ENCODE measurements at places on chromosomes 2 and 18.
A peak's percentile ranks its signal among the peaks of the same experiment; 100 is the strongest.

- no peak for DNase-seq
These were observed 102.6 kb downstream of the DYSF start for GRCh38 chr2:71555798-71556454.

- no peak for DNase-seq
These were observed 19.6 kb upstream of the RND3 start for GRCh38 chr2:150507071-150507470.

GRCh38 chr2:111121028-111121827 is 514 bp downstream of the BCL2L11 start:
- DNase-seq: peak; percentile 27

GRCh38 chr2:151459358-151459757 is 49.7 kb downstream of the RIF1 start:
- no peak for DNase-seq

GRCh38 chr2:53768242-53768542 is 588 bp downstream of the CHAC2 start:
- DNase-seq: no peak

- DNase-seq: peak; percentile 99
These were observed at the start of gene C2orf69 for GRCh38 chr2:199911052-199911876. C2orf69 (plus strand) TSS chr2:199911293; CDS start chr2:199911439, 146 bp downstream.

DNA sequence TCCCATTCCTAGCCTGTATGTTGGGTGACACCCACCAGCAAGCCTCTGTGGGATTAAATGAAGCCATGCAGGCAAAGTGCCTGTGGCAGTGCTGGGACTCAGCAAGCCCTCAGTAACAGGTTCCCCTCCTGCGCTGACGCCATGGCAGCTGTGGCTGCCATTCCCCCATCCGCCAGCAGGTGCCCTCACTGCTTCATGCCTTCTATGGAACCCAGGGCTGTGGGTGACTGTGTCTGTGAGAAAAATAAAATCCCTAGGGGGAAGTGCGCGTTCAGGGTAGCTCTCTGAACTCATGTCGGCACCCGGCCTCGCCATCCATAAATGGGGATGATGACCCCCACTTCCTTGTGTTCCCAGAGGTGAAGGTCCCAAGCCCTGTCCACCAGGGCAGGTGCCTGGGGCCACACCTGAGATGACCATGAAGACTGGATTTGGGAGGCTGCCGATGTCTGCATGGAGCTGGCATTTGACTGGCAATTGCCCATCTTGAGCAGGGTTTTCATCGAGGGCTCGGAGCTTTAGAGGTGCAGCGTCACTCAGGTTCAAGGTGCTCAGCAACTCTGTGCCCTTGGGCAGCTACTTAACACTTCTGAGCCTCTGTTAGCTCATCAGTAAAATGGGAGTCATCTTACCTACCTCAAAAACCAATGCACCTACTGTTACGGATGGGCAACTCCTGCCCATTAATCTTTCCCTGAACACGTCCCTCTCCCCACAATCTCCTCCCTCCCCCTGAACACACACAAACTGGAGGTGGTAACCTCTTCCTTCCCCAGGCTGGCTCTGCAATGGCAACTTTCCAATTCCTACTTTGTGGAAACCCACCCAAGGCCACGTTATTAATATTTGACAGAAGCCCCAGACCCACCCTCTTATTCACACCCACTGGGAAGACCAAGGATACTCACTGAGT is 2.9 kb upstream of the MAL start:
- peak; percentile 61 for DNase-seq

GRCh38 chr2:176079831-176080539 is 3.8 kb downstream of the EVX2 start:
- peak; percentile 59 for DNase-seq

GRCh38 chr18:58362829-58363271 is 266.0 kb downstream of the ALPK2 start:
- DNase-seq: no peak

GRCh38 chr2:191206613-191207471 is 38.4 kb upstream of the MYO1B start:
- DNase-seq: no peak

DNA sequence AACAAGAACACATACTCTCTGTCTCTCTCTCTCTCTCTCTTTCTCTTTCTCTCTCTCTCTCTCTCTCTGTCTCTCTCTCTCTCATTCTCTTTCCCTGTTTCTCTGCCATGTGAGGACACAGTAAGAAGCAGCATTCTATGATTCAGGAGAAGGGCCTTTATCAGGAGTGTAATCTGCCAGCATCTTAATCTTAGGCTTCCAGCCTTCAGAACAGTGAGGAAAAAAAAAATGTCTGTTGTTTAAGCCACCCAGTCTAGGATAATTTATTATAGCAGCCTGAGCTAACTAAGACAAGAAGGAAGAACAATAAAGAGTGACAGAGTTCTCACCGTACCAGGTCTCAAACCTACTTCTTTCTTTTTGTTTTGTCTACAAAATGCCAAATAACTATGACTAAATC is 399.4 kb downstream of the SOCS6 start:
- DNase-seq: no peak

GRCh38 chr2:165682546-165682945 is 111.5 kb downstream of the GALNT3 start:
- DNase-seq: no peak

- DNase-seq: no peak
These were observed 141.1 kb downstream of the IRS1 start for GRCh38 chr2:226658555-226658954.

DNA sequence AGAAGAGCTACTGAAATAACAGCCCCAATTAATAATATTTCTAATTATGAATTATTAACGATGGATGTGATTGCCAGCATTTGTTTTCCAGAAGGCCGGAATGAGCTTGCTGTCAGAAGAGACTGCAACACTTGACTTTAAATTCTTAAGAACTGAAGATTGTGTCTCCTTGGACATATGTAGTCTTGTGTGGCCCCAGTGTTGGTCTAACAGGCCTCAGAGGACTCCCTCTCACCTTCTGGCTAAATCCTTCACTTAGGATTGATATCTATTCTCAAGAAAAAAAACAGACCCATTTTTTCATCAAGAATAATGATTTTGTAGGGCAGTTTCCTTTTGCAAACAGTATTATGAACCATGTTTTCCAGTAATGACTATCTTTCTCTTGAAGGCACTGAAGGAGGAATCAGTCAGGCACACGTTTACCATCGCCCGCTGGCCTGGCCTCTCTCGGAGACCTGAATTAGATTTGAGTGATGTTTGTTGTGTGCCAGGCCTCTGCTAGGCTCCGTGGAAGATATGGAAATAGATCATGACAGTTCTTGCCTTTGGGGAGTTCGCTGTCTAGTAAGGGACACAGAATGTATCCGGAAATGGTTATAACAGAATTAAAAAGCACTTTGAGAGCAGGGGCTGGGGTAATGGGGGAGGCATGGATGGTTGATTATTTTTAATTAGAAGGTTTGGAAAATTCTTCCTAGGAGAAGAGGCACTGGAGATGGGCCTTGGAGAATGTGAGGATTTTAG is 258.0 kb downstream of the MYCN start:
- DNase-seq: no peak

DNA sequence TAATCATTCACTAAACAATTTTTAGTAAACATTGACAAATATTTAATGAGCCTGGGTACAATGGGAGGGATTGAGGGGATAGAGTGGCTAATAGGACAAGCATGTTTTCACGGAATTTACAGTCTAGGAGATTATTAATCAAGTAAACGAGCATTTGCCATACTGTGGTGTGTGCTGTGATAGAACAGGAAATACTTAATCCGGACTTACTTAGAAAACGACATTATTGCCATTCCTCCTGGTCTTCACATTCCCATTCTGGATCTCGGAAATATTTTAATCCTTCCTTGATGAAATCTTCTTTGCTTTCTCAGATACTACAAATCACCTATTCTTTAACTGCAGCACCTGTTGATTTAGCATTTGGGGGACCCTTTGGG is 905 bp downstream of the TTLL4 start:
- DNase-seq: no peak

- no peak for DNase-seq
These were observed 192.7 kb upstream of the REV1 start for GRCh38 chr2:99682275-99683060.

GRCh38 chr2:66888791-66889631 is 454.1 kb downstream of the MEIS1 start:
- peak; percentile 65 for DNase-seq

GRCh38 chr2:234329202-234329960 is 167.5 kb downstream of the ARL4C start:
- no peak for DNase-seq

DNA sequence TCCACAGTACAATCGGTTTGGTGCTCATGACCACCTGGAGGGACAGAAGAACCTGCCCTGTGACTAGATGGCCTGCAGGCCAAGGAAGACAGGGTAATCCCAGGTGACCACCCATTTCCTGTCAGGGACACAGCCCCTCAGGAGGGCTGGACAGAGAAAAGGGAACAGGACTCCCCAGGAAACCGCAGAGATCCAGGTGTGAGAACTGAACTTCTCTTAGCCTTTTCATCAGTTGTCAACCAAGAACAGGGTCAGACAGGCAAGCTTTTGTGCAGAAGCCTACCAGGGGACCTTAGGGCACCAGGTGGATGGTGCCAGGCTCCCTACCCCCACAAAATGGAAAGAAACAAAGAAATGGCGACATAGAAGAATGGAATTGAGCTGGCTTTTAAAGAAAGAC is 132.3 kb downstream of the HDAC4 start:
- DNase-seq: no peak

- no peak for DNase-seq
These were observed 39.3 kb upstream of the EPB41L3 start for GRCh38 chr18:5582849-5583681.

DNA sequence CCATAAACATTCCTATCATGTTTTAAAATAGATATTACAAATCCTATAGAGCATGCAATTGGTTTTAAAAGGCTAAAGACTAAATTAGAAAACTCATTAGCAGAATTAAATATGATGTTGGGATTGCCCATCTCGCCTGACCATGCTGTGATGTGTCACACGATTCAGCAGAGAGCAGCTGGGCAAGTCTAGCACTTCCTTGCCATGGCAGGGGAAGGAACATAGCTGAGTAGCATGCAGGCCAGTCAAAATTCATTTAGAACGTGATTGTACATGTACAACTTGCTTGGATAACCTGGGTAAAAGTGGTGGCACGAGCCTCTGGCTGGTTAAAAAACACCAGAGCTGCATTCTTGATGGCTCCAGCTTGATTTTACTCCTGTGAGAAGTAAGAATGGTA is 81.3 kb downstream of the SCN3A start:
- DNase-seq: no peak

- peak; percentile 0 for DNase-seq
These were observed 384.3 kb upstream of the SYT4 start for GRCh38 chr18:43661570-43661969.

DNA sequence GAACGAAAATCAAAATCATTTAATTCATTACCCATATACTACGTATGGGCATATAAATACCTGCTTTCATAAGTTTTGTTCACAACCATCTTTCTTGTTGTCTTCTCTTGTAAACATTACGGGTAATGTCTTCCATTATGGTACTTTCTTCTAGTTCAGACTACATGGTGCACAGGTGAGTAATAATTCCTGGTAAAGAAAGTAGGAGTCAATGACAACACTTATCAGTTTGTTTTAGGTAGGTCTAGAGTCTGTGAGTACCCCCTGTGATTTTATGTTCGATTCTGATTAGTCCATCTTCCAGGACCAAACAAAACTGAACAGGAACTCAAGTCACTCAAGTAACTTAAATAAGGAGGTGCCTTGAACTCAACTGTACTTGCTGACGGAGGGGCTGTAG is 25.2 kb upstream of the CTLA4 start:
- no peak for DNase-seq

- no peak for DNase-seq
These were observed 5.5 kb upstream of the PDK1 start for GRCh38 chr2:172550419-172550818.

DNA sequence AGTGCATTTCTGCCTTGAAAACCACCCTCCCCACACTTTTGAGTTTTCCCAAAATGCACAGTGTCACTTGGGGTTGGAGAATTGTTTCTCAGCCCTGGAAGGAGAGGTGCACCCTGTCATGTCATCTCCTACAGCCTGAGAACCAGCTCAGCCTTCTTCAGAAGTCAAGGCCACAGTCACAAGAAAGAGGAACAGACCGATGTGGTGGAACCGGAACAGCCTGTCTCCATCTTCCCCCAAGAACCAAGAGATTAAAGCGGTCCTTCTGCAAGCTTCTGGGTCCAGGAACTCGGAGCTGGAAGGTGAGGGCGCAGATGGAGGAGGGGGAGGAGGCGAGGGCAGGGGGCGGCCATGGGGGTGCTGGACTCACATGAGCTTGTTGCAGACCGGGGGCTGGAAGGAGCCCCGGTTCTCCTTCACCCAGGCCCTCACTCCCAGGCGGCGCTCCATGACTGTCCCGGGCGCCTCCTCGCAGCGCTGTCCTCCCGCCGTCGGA is 248 bp downstream of the HAAO start:
- DNase-seq: no peak

- no peak for DNase-seq
These were observed 4.2 kb downstream of the KYNU start for GRCh38 chr2:142881619-142882018.

- no peak for DNase-seq
These were observed 74.7 kb downstream of the MERTK start for GRCh38 chr2:111972955-111973565.

GRCh38 chr18:50788284-50788683 is 31.5 kb downstream of the MRO start:
- no peak for DNase-seq

- DNase-seq: no peak
These were observed 419.8 kb downstream of the SETBP1 start for GRCh38 chr18:45100321-45101105.

DNA sequence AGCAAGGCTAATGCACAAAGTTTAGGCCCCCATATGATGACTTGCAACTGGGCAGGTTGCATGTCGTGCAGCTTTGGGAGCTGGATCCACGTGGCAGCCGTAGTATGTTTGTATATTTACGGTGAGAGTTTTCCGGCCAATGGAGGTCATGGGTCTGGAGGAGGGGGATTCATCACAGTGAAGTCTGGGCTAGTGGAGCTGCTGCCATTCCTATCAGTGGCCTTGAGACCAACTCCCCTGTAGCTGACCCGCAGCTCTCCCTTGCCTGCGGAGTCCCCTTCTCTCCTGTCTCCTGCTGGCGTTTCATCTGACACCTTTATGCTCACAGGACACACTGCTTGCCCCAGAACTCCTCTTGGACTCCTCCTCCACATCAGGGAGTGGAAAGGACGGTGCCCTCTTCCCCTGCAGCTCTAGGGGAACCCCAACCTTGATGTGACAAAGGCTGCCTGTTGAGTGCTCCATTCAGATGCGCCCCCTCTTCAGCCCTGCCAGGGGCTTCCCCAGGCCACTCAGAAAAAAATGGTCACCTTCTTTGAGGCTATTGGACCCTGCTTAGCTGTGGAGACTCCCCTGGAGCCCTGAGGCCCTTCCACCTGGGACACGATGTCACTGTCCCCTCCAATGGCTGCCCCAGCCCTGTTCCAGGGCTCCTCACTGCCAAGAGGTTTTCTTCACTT is 121.7 kb downstream of the PXDN start:
- no peak for DNase-seq

All from RWPE1 (cell line).